ENCODE measurements at places on chromosomes 4 and X.

DNA sequence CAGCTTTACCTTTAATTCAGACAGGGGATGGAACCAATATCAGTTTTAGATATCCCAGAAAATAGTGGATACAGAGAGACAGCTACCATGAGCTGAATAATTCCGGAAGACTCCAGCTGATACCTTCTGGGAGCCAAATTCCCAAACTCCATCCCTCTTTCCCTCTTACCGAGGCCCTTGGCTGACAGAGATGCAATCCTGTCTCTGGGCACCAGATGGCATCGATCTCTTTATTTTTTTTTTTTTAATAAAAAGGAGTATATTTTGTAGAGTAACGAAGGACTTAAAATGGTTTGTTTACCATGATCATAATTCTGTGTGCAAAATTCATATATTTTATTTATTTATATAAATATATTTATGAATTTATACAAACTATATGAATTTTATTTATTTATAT is 31.0 kb downstream of the RAB40A start:
- peak; percentile 21 for DNase-seq

DNA sequence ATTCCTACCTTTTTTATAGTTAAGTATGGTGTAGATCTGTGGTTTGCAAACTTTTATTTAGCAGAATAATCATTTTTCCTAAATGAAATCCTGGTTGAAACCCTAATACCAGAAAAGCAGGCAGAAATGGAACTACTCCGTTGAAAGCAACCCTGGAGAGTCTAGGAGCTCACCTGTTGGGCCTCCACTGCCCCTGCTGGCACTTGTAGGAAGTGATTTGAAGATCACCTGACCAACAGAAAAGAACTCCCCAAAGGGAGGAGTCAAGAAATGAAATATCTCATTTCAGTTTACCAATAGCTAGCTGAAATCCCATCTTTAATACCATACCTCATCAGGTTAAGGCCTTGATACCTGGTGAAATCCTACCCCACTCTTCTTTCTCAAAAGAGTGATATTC is 277.1 kb downstream of the KLHL13 start:
- DNase-seq: no peak

GRCh38 chr4:23881052-23881501 is 8.8 kb downstream of the PPARGC1A start:
- no peak for DNase-seq

DNA sequence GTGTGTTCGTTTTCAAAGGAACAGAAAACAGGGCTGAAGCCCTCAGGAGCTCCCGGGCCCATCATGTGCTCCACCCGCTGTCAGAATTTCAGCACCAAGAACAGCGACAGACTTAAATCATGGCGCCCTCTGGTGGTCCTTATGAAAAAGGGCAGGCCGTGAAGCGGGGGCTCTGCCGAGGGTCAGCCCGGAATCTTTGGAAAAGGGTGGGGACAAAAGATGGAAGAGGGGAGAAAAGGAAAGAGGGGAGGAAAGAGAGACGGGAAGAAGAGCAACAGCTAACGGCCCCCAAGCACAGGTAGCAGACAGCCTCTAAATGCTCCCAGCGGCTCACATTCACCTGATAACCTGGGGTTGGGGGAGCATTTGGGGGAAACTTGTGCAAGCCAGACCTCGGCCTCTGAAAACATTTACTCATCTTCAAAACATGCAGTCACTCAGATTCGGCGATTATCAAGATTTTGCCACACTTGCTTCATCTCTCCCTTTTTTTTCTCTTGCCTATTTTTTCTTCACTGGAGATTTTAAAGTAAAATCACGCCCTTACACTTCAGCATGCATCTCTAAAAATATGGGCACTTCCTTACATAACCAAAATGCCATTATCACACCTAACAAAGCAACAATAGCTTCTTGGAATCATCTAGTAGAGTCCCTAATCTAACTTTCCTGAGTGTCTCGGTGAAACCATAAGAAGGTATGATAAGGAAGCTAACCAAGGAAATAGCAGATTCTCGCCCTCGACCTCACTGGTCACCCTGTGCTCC is 28.1 kb upstream of the MAN2B2 start:
- DNase-seq: peak; percentile 62

GRCh38 chrX:49001521-49002090 is 458 bp downstream of the GRIPAP1 start:
- DNase-seq: peak; percentile 42

GRCh38 chr4:41797260-41797659 is 48.7 kb upstream of the PHOX2B start:
- DNase-seq: no peak

- peak; percentile 52 for DNase-seq
Observed at GRCh38 chr4:142098900-142099545, 462.6 kb downstream of the IL15 start.

DNA sequence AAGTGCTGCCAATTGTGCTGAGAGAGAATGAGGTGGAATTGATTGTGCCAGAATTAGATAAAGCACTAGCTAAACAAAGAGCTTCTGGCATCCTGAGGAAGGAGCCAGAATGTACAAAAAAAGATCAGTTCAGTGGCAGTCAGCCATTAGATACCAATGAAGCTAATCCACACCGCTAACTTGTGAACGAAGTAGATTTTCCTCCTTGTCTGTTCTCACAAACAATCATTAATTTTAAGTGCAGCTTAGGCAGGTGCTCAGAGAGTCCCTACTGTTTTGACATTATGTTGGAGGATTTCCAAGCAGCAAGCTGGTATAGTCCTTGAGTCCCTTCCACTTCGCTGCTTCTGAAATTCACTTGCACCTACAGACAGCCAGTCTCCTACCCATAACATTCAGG is 617.4 kb downstream of the CENPC start:
- no peak for DNase-seq

- no peak for DNase-seq
Observed at GRCh38 chr4:2257361-2258081, 4.4 kb downstream of the MXD4 start.

- DNase-seq: no peak
Observed at GRCh38 chr4:95963456-95963855, 123.6 kb downstream of the PDHA2 start.

- DNase-seq: no peak
Observed at GRCh38 chr4:185899833-185900232, 87.8 kb upstream of the SORBS2 start.

DNA sequence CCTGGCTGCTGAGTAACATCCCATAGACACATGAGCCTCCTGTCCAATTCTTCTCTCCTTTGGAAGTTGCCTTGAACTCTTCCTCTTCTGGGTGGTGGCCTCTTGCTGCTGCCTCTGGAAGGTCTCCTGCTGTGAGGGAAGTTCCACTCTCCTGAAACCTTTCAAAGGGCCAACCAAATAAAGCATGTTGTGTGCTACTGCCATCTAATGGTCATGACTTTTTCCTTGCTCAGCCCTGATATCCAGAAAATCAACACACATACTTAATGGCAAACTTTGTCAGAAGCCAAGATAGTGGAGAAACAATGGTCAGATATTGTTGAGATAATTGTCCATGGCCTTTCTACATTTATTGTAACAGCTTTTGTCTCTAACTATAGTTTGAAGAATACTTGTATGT is 19.1 kb upstream of the ZXDA start:
- DNase-seq: peak; percentile 28

- peak; percentile 42 for DNase-seq
Observed at GRCh38 chr4:30716158-30716557, 4.0 kb upstream of the PCDH7 start.

- no peak for DNase-seq
Observed at GRCh38 chr4:125044886-125045285, 269.9 kb upstream of the FAT4 start.

- DNase-seq: no peak
Observed at GRCh38 chr4:113858924-113859323, 97.4 kb upstream of the CAMK2D start.

All from fibroblast of skin of back (primary cell).